SK-MEL-5 (cell line): ENCODE measurements at places on chromosomes 3 and 15. TPM values are rescaled to one million over a fixed set of nuclear protein-coding genes. Genes with fewer than 3 reads are reported as not detected.

DNA sequence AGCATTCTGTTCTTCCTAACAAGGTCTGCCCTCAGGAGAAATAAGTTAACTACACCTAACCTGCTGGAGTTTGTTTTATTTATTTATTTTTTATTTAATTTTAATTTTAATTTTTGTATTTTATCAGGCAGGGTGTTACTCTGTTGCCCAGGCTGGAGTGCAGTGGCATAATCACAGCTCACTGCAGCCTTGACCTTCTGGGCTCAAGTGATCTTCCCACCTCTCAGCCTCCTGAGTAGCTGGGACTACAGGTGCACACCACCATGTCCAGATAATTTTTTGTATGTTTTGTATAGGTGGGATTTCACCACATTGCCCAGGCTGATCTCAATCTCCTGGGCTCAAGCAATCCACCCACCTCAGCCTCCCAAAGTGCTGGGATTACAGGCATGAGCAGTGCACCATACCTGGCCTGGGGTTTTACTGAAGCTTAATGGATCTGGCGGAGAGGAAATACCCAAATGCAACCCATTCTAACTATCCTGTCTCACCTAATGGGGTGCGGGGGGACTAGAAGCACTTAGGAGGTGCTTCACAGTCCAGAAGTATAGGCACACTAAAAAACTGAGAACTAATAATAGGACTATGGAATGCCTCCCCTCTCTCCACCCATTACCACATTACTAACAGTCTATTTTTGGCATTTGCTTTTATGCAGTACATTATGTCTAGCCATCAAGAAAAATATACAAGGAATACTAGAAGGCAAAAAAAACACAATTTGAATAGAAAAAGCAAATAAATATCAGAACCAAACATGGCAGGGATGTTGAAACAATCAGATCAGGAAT lies 61.4 kb downstream of the TTBK2 start:
- no peak for DNase-seq

DNA sequence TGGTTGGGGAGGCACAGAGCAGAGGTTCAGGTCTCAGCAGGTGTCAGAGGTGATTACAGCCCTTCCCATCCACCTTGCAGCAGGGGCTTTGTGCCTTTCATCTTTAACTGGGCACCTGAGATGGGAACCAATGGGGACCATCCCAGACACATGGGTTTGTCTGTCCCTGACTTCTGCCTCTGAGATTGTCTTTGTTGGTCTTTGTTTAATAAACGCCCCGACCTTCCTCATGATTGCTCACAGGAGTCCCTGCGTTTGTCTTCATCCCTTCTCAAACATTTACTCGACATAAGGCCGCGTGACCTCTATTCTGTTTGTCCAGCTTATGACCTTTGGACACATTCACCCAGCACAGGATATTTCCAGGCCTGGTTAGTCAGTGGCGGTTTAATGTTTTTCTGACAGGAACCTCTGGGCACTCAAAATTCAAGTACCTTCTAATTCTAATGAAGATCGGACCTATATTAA lies 5.9 kb downstream of the ZSCAN2 start:
- DNase-seq, result no peak

DNA sequence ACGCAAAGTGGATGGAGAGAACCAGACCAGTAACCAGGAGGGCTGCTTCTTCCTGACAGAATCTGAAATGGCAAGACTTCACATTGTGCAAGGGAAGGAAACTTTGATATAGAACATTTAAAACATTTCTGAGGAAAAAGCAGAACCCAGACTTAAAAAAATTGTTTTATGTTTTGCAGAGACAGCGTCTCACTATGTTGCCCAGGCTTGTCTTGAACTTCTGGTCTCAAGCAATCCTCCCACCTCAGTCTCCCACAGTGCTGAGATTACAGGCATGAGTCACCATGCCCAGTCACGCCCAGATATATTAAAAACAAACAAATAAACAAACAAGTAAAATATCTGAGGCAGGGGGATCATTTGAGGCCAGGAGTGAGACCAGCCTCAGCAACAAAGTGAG lies 46.2 kb downstream of the CRTAP start:
- no peak for DNase-seq

- DNase-seq, result no peak
These were observed 215.6 kb downstream of the WNT5A start for GRCh38 chr3:55271549-55271948.

DNA sequence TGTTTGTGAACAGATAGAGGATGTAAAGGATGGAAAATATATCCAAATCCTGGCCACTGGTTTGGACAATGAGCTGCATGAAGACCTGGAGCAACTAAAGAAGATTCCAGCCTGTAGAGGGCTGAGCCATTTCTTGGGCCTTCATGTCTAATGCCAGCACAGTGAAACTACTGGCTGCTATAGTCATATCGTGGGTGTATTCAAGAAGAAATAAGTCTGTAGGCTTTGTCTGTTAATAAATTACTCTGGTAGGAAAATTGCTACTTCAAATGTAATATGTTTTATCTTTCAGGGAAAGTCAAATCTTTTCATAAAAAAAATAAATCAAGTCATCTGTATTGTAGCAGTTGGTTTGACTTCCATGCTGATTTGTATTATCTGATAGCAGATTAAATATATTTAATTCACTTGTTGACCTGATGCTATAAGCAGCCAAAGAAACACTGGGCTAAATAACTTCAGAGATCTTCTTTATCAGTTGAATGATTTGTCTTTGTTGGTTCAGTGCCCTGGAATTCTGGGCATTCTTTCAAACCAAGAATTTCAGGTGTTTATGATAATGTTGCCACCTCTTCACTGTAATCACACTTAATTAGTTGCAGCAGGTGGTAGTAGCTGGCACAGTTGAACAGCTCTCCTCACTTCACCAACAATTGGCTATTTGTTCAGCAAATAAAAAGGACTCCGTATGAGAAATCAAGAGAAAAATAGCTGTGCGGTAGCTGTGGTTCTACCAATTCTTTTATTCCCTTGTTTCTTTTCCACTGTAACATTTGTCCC lies 1109.5 kb downstream of the NSUN3 start:
- DNase-seq, result no peak

DNA sequence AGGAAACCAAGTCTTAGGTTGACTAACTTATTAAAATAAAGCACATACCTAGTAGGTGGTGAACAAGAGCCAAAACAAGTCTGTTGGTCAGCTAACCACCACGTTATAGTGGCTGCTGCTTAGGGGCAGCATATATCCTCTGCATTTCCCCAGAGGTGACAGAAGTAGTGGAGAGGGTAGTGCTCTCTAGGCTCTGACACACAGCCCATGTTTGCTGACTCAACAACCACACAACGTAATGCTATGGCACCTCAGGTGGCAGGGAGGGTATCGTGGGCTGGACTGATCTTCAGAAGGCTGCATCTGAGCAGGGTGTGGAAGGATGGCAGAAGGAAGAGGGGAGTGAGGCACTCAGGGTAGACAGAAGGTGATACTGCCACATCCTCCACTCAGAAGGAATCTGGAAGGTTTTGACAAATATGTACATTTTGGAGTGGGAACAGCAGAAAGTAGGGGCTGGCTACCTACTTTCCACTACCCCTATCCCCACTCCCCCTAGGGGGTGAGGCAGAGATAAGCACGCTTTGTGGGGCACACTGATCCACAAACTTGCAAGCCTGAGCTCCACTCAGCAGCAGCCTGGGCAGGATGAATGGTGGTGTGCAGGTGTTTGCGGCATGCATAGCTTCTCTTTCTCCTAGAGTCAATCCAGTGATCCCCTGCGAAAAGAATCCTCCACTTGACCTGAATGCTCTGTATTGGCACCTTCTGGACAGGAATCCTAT lies 178.1 kb downstream of the RORA start:
- no peak for DNase-seq

GRCh38 chr3:188305220-188305619 lies 151.3 kb downstream of the LPP start:
- DNase-seq, result no peak

GRCh38 chr15:79078003-79078402 lies 12.6 kb downstream of the RASGRF1 start:
- no peak for DNase-seq

- no peak for DNase-seq
These were observed 162.3 kb upstream of the ARHGEF26 start for GRCh38 chr3:153958635-153959595.

DNA sequence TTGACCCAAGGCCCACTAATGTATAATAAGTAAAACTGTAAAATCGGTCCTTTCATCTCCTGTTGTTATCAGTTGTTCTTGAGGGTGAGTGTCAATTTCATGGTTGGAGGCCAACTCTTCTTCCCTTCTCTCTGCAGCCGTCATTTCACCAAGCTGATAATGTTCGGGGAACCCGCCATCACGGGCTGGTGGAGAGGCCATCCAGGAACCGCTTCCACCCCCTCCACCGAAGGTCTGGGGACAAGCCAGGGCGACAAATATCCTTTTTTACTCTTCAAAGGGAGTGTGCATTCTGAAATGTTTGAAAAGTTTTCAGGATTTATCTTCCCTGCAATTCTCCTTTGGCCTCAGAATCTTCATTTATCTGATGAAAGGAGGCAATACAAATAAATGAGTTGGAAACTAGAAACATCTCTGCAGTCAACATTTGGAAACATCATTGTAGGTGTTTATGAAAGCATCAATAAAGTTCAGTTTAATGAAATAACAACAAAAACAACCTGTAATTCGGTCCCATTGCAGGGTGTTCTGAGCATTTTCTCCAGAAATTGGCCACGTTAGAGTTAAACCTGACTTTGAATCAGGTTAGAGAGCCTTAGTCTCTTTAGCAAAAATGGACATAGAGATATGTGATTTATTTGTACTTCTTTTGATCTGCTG lies 63.9 kb downstream of the CRTC3 start:
- no peak for DNase-seq

ZBTB38 gene
- 106 and 122 TPM in 2 replicates for total RNA-seq

SAMD7 gene
- not detected in 2 replicates for total RNA-seq
